ENCODE measurements at places on chromosomes 7 and 10.

DNA sequence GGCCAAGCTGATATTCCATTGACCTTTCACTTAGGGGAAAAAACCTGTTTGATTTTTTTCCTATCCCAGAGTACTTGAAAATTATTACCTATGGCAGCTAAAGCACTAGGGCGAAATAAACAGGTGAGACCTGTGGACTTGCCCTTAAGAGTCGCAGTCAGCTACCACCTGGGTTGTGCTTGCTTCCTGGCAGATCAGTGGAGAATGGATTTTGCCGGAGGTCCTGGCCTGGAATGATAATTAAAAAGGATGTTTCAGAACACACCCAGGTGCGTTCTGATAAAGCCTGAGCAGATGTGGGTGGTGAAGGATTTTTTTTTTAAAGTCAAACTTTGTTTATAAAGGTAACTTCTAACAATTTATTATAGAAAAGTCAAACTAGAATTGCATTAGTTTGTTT is 59.1 kb downstream of the AUTS2 start:
- H3K4me1 ChIP-seq: peaks cover 30% of the 10 kb centered on the region
- no peaks in the 10 kb centered on the region for H3K27me3 ChIP-seq
- H3K36me3 ChIP-seq: no peaks in the 10 kb centered on the region
- no peak overlapping the region for H3K4me3 ChIP-seq

- no peaks in the 10 kb centered on the region for H3K36me3 ChIP-seq
- H3K27me3 ChIP-seq: no peaks in the 10 kb centered on the region
- no peak overlapping the region for H3K27ac ChIP-seq
Observed at GRCh38 chr10:97016728-97017473, 168.9 kb downstream of the SLIT1 start.

DNA sequence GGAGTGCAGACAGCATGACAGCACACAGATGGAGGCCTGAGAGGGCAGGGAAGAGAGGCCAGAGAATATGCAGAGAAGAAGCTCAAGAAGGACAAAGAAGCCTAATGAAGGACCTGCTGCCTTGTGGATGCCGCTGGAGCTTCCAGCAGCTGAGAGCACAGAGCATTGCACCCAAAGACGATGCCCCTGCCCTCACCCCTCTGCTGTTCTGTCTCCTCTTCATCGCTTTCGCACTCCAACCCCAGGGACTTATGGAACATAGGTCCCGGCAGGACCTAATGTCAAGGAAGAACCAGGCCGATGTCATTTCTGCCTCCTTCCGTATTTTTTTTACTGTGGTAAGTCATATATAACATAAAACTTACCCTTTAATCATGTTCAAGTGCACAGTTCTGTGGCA is 12.3 kb upstream of the INSIG1 start:
- no peaks in the 10 kb centered on the region for H3K4me1 ChIP-seq
- no peaks in the 10 kb centered on the region for H3K36me3 ChIP-seq
- no peak for DNase-seq

DNA sequence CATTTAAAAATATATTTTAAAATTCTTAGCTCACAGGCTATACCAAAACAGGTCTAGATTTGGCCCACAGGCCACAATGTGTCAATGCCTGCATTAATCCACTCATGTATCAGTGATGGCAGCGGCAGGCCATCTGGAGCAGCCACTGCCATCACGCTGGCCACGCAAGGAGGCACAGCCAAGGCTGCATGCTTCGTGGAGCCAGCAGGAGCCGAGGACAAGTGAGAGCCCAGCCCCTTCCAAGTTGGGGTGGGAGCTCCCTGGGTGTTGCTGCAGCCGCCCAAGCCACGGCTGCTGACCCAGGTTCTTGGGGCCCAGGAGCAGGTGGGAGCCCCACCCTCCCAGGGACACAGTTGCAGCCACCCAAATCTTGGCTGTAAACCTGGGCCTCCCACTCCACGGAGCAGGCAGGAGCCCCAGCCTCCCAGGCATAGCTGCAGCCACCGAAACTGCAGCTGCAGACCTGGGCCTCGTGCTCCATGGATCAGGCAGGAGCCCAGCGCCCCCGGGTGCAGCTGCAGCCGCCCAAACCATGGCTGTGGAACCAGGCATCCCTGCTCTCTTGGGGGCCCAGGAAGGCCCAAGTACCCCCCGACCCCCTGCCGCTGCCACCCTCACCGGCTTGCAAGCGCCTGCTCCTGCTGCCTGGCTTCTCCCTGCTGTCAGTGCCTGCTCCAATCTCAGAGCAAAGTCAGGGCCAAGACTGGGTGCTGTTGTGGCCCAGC is 87.3 kb upstream of the CACUL1 start:
- H3K27ac ChIP-seq: no peak overlapping the region
- H3K36me3 ChIP-seq: no peaks in the 10 kb centered on the region
- H3K27me3 ChIP-seq: no peaks in the 10 kb centered on the region
- H3K4me1 ChIP-seq: no peaks in the 10 kb centered on the region

DNA sequence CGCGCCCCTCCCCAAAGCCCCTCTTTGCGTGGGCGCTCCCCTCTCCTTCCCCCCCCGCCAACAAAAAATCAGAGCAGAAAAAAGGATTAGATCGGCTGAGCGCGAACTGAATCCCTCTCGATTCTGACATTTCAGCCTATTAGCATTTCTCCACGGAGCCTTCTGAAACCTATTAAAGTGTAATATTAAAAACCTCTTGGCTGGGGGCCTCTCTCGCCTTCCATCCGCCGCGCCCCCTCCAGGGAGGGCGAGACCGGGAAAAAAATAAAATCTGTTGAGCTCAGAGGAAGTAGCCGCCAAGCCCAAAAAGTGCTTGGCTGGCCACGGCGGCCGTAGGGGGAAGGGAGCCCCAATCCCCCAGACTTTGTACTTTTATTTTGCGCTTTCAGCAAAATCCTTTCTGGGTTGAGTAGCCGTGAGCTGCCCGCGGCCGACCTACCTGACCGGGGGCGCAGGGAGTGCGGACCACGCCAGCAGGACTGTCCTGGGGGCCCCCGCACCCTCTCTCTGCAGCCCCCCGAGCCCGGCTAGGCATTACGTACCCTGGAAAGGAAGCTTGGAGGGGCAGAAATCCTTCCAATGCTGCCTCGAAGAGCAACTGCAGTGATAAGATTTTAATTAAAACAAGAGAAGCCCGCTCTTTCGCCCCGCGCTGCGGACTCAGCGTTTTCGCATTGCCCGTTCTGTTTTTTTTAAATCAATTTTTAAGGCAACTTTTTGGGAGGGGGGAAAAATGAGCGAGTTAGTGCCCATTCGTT is 1.3 kb upstream of the TNRC18 start:
- H3K27ac ChIP-seq: peak overlapping the region; percentile 97
- H3K4me3 ChIP-seq: peak overlapping the region; percentile 89
- H3K36me3 ChIP-seq: no peaks in the 10 kb centered on the region
- no peak for DNase-seq
- H3K4me1 ChIP-seq: peaks cover 26% of the 10 kb centered on the region

DNA sequence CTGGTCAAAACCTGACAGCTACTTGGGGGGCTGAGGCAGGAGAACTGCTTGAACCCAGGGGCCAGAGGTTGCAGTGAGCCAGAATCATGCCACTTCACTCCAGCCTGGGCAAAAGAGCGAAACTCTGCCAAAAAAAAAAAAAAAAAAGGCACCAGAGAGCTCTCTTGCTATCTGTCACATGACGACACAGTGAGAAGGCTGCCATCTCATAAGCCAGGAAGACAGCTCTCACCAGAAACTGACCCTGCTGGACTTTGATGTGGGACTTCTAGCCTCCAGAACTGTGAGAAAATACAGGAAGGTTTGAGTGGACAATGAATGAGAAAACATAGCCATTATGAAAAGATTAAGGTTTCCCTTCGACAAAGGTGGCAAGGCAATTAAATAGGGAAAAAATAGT is 51.1 kb upstream of the KCNIP2 start:
- no peak for DNase-seq
- peaks cover 7% of the 10 kb centered on the region for H3K4me1 ChIP-seq
- no peaks in the 10 kb centered on the region for H3K27me3 ChIP-seq
- no peak overlapping the region for H3K4me3 ChIP-seq
- H3K36me3 ChIP-seq: no peaks in the 10 kb centered on the region

DNA sequence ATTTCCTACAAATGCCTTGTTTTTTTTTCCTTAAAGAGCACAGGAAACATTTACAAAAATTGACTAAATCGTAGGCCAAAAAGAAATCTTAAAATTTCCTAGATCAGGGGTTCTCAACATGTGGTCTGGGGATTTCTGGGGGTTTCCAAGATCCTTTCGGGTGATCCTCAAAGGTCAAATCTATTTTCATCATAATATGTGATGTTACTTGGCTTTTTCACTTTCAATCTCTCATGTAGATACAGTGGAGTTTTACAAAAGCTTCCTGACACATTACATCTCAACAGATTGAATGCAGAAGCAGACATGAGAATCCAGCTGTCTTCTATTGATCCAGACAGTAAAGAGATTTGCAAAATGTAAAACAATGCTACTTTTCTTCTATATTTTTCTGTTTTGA is 497.3 kb downstream of the INHBA start:
- no peak overlapping the region for H3K4me3 ChIP-seq
- H3K4me1 ChIP-seq: no peaks in the 10 kb centered on the region
- no peaks in the 10 kb centered on the region for H3K36me3 ChIP-seq
- H3K27me3 ChIP-seq: no peaks in the 10 kb centered on the region

- no peaks in the 10 kb centered on the region for H3K36me3 ChIP-seq
- no peak overlapping the region for H3K27ac ChIP-seq
- DNase-seq: no peak
- peaks cover 86% of the 10 kb centered on the region for H3K4me1 ChIP-seq
- H3K4me3 ChIP-seq: no peak overlapping the region
Observed at GRCh38 chr10:103765168-103765567, 90.2 kb downstream of the SH3PXD2A start.

DNA sequence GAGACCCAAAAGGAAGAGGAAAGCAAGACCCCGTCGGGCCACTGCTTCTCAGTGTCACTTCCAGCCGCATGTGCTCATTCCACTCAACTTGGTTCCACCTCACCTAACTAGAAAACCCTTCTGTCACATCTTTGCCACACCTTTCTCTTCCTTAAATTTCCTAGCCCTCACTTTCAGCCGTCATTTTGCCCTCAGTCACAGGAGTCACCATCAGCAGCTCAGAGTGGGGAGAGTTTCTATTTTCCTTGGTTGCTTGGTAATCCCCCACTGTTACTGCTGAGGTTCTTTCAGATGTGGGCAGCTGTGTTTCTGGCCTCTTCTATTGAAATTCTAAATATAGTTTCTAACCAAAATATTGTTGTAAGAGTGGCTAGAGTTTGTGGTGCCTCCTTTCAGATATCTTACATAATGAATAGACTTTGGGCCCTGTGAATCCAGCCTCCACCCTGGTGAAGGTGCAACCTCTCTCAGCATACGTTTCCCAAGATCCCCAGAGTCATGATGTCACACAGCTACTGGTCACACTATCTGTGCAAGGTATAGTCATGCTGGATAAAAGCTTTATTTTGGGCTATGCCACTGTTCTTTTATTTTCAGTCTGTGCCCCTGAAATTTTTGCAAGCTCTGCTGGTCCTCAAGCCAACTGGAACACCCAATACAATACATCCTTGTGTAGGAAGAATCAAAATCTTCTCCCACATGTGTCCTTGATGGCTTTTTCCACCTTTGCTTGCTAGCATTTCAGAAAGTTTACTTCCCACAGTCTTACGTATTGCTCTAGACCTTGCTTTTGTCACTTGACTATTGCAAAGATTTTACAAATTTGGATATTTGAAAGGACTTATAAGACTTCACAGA is 9.2 kb downstream of the AGBL3 start:
- H3K27ac ChIP-seq: no peak overlapping the region
- H3K27me3 ChIP-seq: no peaks in the 10 kb centered on the region
- H3K36me3 ChIP-seq: peaks cover 21% of the 10 kb centered on the region
- H3K4me3 ChIP-seq: no peak overlapping the region
- DNase-seq: no peak

DNA sequence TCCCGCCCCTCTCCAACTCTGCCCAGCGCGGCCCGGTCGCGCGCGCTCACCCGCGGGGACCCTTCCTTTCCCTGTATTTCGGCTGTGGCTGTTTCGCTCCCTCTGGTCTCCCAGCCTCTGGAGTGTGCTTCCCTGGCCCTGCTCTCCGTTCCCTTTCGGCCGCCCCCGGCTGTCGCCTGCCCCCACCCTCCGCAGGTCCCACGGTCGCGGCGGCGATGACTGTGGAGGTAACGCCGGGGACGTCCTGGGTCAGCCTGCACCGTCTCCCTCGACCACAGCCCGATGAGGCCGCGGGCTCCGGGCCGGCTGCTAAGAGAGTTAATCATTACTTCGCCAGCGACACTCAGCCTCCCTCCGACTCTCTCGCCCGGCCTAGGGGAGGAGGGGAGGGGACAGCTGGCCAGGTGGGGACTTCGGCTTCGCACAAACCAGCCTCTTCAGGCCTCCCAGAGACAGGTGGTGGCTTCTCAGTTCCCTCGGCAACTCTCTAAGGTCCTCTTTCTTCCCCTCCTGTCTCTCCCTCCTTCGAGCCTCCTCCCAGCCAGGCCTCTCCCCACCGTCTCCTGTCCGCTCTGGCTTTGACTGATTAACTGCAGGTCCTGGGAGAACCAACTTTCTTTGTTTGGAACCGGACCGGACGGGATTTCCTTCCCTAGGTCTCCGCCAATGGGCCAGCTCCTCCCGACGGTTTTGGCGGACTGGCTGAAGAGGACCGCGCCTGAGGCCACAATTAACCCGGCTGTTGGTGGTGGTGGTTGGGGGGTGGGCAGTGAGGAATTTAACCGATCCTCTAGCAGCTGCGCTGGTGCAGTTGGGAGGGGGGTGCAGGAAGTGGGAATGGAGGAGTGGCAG is 5.6 kb upstream of the PAX2 start:
- peaks cover 34% of the 10 kb centered on the region for H3K4me1 ChIP-seq
- DNase-seq: no peak
- H3K27ac ChIP-seq: no peak overlapping the region
- no peak overlapping the region for H3K4me3 ChIP-seq

- no peaks in the 10 kb centered on the region for H3K27me3 ChIP-seq
- H3K4me1 ChIP-seq: peaks cover 11% of the 10 kb centered on the region
- no peak overlapping the region for H3K4me3 ChIP-seq
- no peak for DNase-seq
- no peak overlapping the region for H3K27ac ChIP-seq
- H3K36me3 ChIP-seq: no peaks in the 10 kb centered on the region
Observed at GRCh38 chr10:62684911-62685310, 119.6 kb upstream of the ADO start.

- H3K27ac ChIP-seq: no peak overlapping the region
- no peaks in the 10 kb centered on the region for H3K36me3 ChIP-seq
- H3K4me3 ChIP-seq: no peak overlapping the region
- H3K27me3 ChIP-seq: no peaks in the 10 kb centered on the region
Observed at GRCh38 chr7:46201961-46202360, 280.9 kb upstream of the IGFBP3 start.

DNA sequence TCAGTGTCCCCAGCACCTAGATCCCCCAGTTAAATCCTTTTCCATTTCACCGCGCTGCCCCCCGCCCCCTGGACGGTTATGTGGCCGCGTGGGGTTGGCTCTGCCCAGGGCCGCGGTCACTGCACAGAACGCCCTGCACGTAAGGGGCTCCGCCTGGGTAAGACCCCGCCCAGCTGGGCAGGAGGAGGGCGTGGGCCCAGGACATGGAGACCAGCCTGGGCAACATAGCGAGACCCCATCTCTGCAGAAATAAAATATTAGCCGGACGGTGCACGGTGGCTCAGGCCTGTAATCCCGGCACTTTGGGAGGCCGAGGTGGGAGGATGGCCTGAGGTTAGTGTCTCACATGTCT is 650 bp upstream of the ZFAND2A start:
- DNase-seq: no peak
- peak overlapping the region; percentile 97 for H3K27ac ChIP-seq
- H3K4me3 ChIP-seq: peak overlapping the region; percentile 76
- H3K4me1 ChIP-seq: peaks cover 18% of the 10 kb centered on the region
- peaks cover 6% of the 10 kb centered on the region for H3K36me3 ChIP-seq
- H3K27me3 ChIP-seq: no peaks in the 10 kb centered on the region

GRCh38 chr10:91208642-91209041 is 11.8 kb upstream of the PCGF5 start:
- H3K36me3 ChIP-seq: no peaks in the 10 kb centered on the region
- H3K4me3 ChIP-seq: no peak overlapping the region
- no peaks in the 10 kb centered on the region for H3K27me3 ChIP-seq
- no peak overlapping the region for H3K27ac ChIP-seq

Measured in common myeloid progenitor, CD34-positive (primary cell).